ENCODE measurements at places on chromosomes 16 and 17. TPM values are rescaled to one million over a fixed set of nuclear protein-coding genes. Genes with fewer than 3 reads are reported as not detected.

DNA sequence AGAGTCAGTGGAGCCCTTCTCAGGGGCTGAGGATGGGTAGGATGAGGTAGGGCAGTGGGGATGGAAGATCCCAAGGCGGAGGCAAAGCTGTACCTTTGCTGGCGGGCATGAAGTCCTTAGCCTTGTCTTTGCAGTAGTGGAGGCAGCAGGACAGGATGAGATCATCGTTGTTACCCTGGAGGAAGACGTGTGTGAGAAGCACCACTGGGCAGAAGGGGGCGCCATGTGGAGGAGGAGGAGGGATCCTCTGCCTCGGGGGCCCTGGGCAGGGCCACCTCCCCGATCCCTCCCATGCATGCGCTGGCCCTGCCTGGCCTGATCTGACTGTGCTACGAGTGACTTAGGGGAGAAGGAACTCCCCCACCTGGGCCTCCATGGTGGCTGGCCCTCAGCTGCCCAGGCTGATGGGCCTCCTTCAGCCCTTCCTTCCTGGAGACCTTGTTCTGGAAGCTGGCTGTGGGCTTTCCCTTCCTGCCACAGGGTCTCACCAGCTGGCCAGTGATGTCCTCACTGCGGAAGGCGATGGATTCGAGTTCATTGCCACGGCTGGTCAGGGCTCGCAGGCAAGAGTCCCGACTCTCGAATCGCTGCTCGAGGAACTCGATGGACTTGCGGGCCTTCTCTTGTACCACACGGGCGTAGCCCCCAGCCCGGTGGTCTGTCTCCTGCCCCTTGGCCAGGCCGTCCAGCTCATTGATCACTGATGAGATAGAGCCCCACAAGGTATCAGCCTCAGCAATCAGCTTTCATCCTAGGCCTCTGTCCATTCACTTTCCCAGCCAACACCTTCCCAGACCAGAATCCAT, 10.3 kb downstream of the HIC1 start:
- H3K4me3 ChIP-seq, result no peak overlapping the region
- peaks cover 41% of the 10 kb centered on the region for H3K36me3 ChIP-seq
- no peaks in the 10 kb centered on the region for H3K27me3 ChIP-seq

DNA sequence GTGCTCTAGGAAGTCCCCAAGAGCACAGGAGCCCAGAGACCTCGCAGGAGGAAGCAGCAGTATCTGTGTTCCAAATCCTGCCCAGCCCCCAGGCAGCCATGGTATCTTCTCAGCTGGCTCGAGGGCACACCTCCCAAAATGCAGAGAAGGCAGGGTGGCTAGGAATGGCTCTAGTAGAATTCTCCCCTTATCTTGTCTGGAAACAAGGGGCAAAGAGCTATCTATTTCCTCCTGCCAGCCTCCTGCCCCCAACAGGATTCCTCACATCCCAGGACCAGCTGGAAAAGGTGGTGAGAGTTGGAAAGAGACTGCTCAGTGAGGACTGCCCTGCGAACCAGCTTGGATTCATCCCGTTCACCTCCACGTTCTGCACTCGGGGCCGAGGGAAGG, 8.6 kb upstream of the TSPOAP1 start:
- H3K4me3 ChIP-seq, result no peak overlapping the region
- DNase-seq, result peak; percentile 90
- peak overlapping the region; percentile 88 for H3K27ac ChIP-seq
- no peaks in the 10 kb centered on the region for H3K27me3 ChIP-seq

GRCh38 chr16:54843424-54843750, 87.3 kb upstream of the IRX5 start:
- no peak for DNase-seq
- H3K27me3 ChIP-seq, result peaks cover 1% of the 10 kb centered on the region
- no peak overlapping the region for H3K27ac ChIP-seq
- H3K4me1 ChIP-seq, result no peaks in the 10 kb centered on the region
- H3K4me3 ChIP-seq, result no peak overlapping the region
- no peaks in the 10 kb centered on the region for H3K36me3 ChIP-seq

Gene KRT32
- total RNA-seq, result not detected

- H3K4me1 ChIP-seq, result peaks cover 13% of the 10 kb centered on the region
- H3K27ac ChIP-seq, result no peak overlapping the region
- DNase-seq, result no peak
- no peak overlapping the region for H3K4me3 ChIP-seq
- no peaks in the 10 kb centered on the region for H3K27me3 ChIP-seq
Measured at GRCh38 chr17:64107500-64108236, 22.3 kb downstream of the ERN1 start.

Gene NAGLU
- 99.0 TPM for total RNA-seq

Gene ST6GALNAC1
- not detected for total RNA-seq

GRCh38 chr17:42685831-42686230, 3.5 kb downstream of the CNTNAP1 start:
- peak; percentile 82 for DNase-seq
- no peak overlapping the region for H3K4me3 ChIP-seq
- no peak overlapping the region for H3K27ac ChIP-seq

Gene ASPA
- total RNA-seq, result 0.36 TPM

DNA sequence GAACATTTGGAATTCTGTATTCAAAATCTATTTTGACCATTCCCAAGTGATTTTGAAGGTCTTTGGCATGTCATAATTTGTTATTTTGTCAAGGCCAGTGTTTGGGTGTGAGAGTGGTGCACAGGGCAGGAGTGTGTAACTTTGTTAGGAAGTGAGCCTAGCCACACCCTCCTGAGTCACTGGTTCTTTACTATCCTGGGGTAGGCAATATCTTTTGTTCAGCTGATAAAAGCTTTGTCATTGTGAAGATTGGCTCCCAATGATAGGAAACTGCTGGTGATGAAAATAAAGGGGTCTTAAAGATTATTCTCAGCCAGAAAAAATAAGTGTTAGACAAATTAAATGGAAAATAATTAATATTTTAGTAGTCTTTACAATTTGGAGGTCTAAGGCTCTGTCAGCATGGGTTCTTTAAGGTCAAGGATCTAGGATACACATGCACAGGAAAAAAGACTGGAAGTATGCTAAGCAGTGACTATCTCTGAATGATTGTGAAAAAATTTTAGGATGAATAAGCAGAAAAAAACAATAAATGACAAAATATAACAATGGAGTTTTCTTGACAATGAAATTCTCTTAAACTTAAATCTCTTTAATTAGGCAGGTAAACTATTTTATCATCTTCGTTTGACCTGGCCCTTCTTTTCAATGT, 5.1 kb downstream of the UBN1 start:
- peaks cover 29% of the 10 kb centered on the region for H3K36me3 ChIP-seq
- peak; percentile 94 for DNase-seq
- H3K4me1 ChIP-seq, result peaks cover 23% of the 10 kb centered on the region
- H3K4me3 ChIP-seq, result no peak overlapping the region

Gene RABEP1
- 59.4 TPM for total RNA-seq

DNA sequence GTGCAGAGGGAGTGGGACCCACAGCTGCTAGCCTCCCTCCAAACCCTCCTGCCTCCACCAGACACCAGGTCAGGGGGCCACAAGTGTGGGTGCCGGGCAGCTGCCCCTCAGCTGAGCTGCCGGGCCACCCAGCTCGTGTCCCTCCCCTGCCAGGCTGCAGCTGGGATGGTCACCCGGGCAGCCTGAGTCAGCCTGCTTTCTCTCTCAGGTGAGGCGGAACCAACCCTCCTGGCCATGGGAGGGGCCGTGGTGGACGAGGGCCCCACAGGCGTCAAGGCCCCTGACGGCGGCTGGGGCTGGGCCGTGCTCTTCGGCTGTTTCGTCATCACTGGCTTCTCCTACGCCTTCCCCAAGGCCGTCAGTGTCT, 6.9 kb downstream of the SLC16A3 start:
- H3K27me3 ChIP-seq, result no peaks in the 10 kb centered on the region
- H3K4me1 ChIP-seq, result peaks cover 16% of the 10 kb centered on the region
- peaks cover 50% of the 10 kb centered on the region for H3K36me3 ChIP-seq
- no peak overlapping the region for H3K27ac ChIP-seq
- no peak overlapping the region for H3K4me3 ChIP-seq
- DNase-seq, result no peak

DNA sequence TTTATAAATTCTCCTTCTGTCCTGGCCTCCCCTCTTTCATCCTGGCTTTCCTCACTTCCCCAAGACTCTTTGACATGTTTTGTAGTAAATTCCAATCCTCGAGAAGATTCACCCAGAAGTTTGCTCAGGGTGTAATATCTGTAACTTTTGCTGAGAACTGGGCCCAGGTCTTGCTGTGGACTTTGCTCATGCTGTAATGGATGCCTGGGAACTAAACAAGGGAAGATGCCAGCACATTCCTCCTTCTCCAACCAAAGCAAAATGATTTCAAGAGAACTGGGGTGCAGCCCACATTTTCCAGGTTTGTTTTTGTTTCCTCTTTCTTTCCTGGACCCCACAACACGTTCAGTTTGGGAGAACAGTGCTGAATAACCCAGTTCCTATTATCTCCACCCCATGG, 6.6 kb upstream of the SALL1 start:
- no peak overlapping the region for H3K27ac ChIP-seq
- DNase-seq, result no peak
- peaks cover 3% of the 10 kb centered on the region for H3K4me1 ChIP-seq
- H3K27me3 ChIP-seq, result peaks cover 12% of the 10 kb centered on the region

- no peak for DNase-seq
- peaks cover 20% of the 10 kb centered on the region for H3K4me1 ChIP-seq
- H3K4me3 ChIP-seq, result no peak overlapping the region
- no peaks in the 10 kb centered on the region for H3K36me3 ChIP-seq
- no peaks in the 10 kb centered on the region for H3K27me3 ChIP-seq
Measured at GRCh38 chr16:11367483-11367906, 22.2 kb downstream of the RMI2 start.

Gene SLFN14
- total RNA-seq, result under 0.01 TPM

GRCh38 chr17:4672751-4673150, 31.2 kb downstream of the PELP1 start:
- no peak overlapping the region for H3K4me3 ChIP-seq
- DNase-seq, result no peak
- H3K4me1 ChIP-seq, result no peaks in the 10 kb centered on the region
- H3K27ac ChIP-seq, result no peak overlapping the region
- H3K27me3 ChIP-seq, result no peaks in the 10 kb centered on the region
